ENCODE measurements at places on chromosomes 3 and 15.
A peak's percentile ranks its signal among the peaks of the same experiment; 100 is the strongest.

- DNase-seq = no peak
These were observed 261.6 kb upstream of the LYSMD4 start for GRCh38 chr15:99994849-99995248.

DNA sequence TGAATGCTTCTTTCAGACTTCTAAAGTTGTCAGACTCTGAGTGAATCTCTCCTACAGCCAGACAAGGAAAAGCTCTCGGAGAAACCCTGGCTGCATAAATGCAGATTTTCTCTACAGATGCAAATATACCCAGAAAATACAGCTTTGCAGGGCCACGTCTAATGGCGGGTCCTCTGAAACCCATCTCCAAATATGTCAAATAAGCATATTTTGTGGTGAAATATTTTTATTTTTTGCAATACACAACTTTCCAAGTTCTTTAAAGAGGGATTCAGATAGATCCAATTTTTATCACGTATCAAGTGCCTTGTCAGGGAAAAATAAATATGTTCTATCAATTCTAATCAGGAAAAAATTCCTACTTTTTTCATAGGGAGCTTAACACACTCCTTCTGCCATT lies 229.4 kb downstream of the SI start:
- DNase-seq = no peak

GRCh38 chr15:100601617-100602063 lies 344 bp downstream of the LINS1 start:
- DNase-seq = no peak

DNA sequence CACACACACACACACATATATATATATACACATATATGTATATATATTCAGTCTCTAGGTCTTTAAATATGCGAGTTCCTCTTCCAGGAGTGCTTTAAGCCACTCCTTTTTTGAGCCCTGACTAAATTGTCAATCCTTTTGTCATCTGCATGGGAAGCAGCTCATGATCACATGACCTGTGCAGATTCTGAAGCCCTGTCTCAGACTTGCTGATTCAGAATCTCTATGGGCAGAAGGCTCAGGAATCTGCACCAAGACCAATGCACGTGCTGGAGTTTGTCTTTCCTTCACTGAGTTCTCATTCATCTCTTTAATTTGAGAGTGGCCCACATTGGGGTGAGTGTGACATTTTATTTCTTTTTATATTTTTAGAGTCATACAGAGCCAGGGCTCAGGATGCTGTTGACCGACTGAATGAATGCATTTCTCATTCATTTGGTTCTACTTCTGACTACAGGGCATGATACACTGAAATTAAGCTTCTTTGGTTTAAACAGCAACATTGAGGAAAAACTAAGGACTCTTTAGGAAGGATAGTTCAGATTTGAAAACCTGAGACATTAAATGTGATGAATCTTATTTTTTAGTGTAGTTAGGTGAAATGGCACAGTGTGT lies 307.5 kb downstream of the EDEM1 start:
- DNase-seq = no peak

GRCh38 chr15:75050283-75050682 lies 26.9 kb downstream of the PPCDC start:
- no peak for DNase-seq

- DNase-seq = no peak
These were observed 177.6 kb downstream of the GHSR start for GRCh38 chr3:172270557-172271166.

GRCh38 chr3:157912514-157913451 lies 193.4 kb downstream of the SHOX2 start:
- DNase-seq = peak; percentile 4

GRCh38 chr3:115494826-115495225 lies 128.5 kb upstream of the GAP43 start:
- DNase-seq = no peak

All from AG10803 (cell line).